Activated T-helper 17 cell treated with anti-CD3 and anti-CD28 coated beads, Interleukin-2, amount 50 U/mL, for 72 hours (primary cell): ENCODE measurements at places on chromosomes 5 and 9. TPM values are rescaled to one million over a fixed set of nuclear protein-coding genes. Genes with fewer than 3 reads are reported as not detected.

SEMA5A gene
- not detected for total RNA-seq

GABRA6 gene
- total RNA-seq = not detected

SET gene
- 598 TPM for total RNA-seq

CCL19 gene
- not detected for total RNA-seq

LEAP2 gene
- 1.8 TPM for total RNA-seq

IRX1 gene
- total RNA-seq = not detected

KCNV2 gene
- total RNA-seq = not detected

FCN1 gene
- total RNA-seq = not detected

NAIP gene
- 6.3 TPM for total RNA-seq

SMIM33 gene
- 0.90 TPM for total RNA-seq

MARCOL gene
- not detected for total RNA-seq

ADRB2 gene
- 1.1 TPM for total RNA-seq
